ENCODE measurements at places on chromosomes 5 and 9.

DNA sequence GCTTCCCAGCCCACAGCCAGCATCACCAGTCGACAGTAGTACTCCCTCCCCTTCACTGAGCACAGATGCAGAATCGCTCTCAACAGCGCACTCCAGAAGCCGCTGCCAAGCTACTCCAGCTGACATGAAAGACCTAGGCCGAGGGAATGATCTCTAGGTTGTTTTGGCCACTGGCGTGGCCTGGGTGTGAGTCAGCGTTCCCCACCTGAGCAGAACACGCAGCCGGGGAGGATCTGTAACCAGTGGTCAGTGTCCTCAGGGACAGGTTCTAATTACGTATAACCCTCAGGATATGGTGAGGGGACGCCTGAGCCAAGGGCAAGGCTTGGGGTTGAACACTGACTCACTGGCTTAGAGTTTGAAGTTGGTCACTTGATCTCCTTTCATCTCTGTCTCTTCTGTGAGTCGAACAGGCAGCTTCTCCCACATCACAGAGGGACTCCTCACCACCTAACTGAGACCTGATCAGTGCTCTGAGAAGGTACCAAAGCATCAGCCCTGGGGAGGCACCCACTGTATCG is 76.9 kb upstream of the IL17B start:
- DNase-seq, result no peak

DNA sequence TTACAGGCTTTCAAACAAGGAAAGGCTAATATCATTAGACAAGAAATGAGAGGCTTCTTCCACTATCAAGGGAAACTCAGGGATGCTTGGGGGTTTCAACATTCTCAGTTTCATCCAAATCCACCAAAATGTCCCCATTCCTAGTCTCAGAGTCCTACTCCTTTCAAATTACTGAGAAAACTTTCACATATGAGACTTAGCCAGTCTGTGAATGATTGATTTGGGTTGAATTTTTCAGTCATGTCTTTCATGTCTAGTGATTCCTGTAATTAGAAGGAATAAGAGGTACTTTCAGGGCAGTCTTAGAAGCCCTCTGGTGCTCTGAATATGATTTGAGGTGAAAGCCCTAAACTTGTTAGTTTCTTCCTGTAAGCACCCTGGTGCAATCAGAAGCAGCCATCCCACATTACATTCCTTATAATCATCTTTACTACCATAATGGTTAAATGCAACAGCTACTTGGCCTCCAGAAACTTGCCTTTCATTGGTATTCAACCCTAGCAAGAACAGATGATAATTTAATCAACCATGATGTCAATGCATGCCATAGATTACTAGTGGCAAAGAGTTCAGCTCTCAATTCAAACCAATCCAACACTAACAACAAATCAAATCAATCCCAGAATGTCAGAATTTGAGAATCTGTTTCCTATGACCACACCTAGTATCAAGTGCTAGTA is 50.7 kb upstream of the RIC1 start:
- no peak for DNase-seq

DNA sequence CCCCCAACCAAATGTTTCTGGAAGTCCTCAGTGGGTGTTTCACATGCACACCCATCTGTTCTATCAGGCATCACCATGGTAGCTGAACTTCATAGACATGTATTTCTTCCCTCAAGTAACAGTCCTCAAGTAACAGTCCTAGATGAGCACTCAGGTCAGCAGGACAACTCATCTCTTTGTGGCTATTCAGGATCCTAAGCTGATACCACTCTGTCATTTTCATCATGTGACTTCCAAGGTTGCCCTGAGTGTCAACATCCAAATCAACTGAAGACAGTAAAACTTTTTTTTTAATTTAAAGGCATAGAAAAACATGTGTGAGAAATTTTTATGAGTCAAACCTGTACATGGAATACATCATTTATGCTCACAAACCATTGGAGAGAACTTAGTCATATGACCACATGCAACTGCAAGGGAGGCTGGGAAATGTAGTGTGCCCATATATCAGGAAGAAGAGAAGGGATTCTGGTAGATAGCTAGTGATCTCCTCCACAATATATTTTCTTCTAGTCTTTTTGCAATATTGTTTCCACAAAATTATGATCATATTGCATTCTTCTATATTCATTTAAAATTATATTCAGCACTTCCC is 64.2 kb upstream of the FST start:
- DNase-seq, result no peak

GRCh38 chr9:36924071-36924470 is 110.0 kb downstream of the PAX5 start:
- DNase-seq, result no peak

- peak; percentile 43 for DNase-seq
Measured at GRCh38 chr5:111254613-111255012, 30.4 kb downstream of the CAMK4 start.

DNA sequence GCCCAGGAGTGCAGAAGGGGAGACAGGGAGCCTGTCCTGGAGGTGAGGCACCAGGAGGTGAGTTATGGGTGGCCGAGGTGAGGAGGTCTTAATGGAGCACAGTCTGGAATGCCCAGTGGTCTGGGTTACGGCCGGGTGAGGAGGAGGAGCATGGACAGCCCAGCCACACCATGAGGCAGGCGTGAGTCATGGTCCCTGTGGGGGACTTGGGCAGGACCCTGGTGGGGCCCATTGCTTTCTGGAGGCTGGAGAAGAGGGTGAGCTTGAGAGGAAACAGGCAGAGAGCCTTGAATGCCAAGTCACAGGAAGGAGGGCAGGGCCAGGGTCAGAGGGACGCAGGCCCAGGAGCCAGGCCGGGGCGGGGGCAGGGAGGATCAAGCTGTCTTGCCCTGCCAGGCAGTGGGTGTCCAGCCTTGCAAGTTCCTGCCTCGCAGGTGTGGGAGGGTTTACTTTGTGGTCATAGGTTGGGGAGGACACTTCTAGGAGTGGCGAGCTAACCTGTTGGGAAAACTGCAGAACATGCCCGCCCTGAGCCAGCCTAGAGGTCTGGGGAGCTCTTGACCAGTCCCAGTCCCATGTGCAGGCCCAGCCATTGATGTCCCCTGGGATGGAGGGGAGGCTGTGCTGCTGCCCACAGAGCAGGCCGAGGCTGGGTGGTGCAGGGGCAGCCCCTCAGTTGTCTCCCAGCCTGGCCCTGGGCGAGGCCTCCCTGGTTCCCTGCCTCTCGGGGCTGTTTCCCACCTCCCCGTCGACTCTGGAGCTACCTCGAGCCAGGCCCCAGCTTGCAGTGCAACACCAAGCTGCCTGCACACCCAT is 2.8 kb downstream of the CACNA1B start:
- no peak for DNase-seq

DNA sequence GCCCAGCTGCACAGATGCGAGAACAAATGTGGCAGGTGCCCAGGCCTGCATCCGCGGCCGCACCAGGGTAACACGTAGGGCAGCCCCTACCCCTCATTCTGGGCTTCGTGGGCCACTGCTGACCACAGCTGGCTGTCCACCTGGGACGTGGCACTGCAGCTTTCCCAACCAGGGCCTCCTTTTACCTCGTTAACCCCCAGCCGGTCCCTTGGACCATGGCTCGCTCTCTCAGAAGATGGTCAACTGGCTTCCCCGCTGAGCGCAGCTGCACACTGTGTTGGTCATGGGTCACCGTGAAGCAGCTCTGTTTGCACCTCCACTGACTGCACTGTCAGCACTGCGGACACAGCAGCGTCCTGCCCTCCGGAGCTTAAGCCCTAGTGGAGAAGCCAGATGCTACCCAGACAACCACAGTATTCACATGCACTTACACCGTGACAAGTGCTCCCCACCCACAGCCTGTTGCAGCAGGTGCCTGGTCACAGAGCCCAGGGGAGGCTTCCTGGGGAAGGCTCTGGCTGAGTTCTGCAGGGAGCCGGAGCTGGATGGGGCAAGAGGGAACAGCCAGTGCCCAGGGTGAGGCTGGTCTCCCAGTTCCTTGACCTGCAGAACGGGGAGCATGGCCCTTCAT is 10.5 kb upstream of the PLEKHG4B start:
- no peak for DNase-seq

DNA sequence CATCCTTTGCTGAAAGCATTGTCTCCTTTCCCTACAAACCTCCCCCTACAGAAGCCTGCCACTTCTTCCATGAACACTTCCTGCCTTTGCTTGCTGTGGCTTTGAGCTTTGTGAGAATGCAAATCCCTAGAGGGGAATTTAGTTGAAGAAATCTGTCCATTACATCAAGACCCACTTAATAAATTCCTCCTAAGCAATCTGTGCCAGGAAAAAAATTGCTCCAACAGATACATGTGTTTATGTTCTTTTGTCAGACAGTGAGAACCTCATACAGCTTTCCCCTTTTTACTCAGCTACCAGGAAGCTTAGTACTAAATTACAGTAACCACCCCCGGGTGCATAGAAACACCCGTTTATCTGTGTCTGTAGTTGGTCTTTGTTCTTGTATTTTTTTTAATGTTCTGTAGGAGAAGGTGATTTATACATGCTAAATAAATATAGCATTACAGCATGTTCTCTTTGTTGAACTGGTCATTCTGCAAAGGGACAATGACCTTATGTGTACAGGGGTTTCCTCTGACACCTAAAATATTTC is 43.9 kb downstream of the SH3TC2 start:
- no peak for DNase-seq

- DNase-seq, result no peak
Measured at GRCh38 chr5:51381761-51382474, 1.3 kb upstream of the ISL1 start.

DNA sequence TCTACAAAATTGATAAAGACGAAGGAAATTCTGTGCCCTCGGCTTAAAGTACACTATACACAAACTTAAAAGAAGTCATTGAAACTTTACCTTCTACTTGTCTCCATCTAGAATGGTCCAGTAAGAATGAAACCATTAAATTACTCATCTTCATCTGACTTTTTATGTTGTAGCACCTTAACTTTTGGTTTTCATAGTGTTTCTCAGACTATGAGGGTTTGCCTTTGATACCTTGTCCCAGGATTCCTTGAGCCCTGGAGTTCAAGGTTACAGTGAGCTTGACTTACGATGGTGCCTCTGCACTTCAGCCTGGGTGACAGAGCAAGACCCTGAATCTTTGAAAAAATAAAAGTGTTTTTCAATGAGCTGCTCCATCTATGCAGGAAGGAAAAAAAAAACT is 132.2 kb downstream of the CDC42SE2 start:
- DNase-seq, result no peak

- DNase-seq, result no peak
Measured at GRCh38 chr5:127959152-127959764, 124.3 kb upstream of the SLC12A2 start.

DNA sequence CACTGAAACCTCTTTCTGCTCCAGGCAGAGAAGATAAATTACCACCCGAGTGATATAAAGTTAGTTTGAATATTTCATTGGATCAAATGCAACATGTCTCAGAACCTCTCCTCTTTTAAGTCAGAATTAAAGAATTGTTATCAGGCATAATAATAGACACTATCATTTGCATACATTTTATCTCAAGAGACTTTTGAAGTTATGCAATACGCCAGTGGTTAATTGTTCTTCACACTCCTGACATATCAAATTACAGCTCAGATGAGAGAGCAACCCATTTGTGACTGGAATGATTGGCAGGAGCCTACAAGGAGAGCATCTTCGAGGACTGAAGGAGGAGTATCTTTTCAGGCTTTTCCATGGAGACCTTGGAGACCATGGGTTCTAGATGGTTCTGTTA is 452.2 kb downstream of the KDM4C start:
- DNase-seq, result no peak

- DNase-seq, result no peak
Measured at GRCh38 chr9:129669141-129669718, 3.8 kb downstream of the PRRX2 start.

DNA sequence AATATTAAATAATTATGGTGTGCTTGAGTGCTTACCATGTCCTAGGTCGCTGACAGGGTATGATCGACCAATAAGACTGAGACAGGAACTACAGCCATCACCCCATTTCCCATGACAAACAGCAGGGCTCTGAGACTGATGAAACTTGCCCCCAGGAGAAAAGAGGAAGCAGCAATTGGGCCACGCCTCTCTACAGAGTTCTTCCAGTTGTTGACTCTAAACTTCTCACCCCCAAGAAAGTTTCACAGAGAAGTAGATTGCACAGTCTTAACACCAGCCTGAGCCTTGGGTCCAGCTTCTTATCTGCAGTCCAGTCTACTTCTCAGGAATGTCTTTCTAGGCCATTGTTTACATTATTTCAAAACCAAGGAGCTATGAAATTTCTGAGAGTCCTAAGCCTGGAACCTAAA is 182.2 kb upstream of the ANKRD55 start:
- DNase-seq, result no peak

GRCh38 chr5:91111473-91112238 is 271.5 kb downstream of the ARRDC3 start:
- DNase-seq, result no peak

DNA sequence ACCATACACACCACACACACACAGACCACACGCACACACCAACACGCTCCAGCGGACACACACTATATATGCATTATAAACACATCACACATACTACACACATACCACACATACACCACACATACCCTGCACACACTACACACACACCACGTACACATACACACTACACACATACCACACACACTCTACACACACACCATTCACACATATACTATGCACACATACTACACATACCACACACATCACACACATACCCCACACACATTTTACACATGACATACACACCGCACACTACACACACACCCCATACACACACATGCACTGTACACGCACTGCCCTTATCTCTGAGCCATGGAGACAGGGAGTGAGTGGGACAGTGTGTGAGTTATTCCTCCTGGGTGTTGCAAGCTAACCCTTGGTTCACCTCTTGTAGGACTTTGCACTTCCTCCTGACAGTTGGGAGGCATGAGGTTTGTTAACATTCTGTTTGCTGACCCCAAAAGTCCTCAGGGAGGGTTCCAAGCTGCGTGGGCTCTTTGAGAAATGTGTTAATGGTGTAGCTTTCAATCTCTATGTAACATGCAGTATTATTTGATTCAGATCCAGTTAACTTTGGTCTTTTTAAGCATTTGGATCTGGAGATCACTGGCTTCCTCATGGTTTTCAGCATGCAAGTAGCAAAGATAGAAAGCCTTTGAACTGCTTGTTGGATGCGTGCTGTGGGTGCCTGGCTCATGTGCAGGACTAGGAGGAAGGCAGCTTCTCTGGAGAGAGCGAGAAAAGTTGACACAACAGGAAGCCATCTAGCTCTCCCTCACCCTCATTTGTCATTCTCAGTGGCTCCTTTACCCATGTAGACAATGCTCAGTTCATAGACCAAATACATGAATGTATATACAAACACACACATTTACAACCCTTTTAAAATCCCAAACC is 13.7 kb downstream of the IL31RA start:
- no peak for DNase-seq

GRCh38 chr5:56037531-56038010 is 42.8 kb upstream of the IL6ST start:
- DNase-seq, result no peak

GRCh38 chr5:120241400-120241799 is 222.7 kb upstream of the PRR16 start:
- no peak for DNase-seq

GRCh38 chr9:37229455-37229854 is 109.1 kb downstream of the ZCCHC7 start:
- no peak for DNase-seq

GRCh38 chr5:41815663-41816229 is 54.5 kb downstream of the OXCT1 start:
- DNase-seq, result no peak

GRCh38 chr9:127550282-127550681 is 61.8 kb upstream of the STXBP1 start:
- DNase-seq, result no peak
